Left cardiac atrium (tissue), 4 donors: ENCODE measurements at places on chromosomes 16 and 17. TPM values are rescaled to one million over a fixed set of nuclear protein-coding genes. Genes with fewer than 3 reads are reported as not detected.

DNA sequence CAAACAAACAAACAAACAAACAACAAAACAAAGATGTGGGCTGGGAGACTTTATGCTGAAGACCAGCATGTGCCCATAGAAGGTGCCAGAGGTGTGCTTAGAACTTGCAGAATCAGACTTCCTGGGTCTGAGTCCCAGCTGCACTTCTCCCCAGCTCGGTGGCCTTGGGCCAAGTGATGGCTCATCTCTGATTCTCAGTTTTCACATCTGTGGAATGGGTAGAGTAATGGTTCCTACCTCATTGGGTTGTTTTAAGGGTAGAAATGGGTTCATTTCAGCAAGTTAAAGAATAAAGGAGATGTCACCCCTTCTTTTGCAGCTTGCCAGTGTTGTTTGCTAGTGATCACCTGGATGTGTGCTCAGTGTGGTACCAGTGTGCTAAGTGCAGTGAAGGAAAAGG, 10.7 kb downstream of the NKD1 start:
- no peak for DNase-seq

GRCh38 chr17:48021934-48022333, 15.7 kb downstream of the COPZ2 start:
- DNase-seq, result no peak

DNA sequence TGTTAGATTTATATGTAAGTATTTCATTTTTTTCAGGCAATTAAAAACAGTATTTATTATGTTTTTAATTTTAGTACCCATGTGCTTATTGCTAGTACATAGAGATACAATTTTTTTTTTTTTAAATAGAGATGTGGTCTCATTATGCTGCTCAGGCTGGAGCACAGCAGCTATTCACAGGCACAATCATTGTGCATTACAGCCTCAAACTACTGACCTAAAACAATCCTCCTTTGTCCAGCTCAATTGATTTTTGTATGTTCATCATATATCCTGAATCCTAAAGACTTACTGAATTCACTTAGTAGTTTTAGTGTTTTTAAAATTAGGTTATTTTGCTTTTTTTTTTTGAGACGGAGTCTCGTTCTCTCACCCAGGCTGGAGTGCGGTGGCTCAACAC, 26.3 kb downstream of the SPECC1 start:
- DNase-seq, result no peak

- no peak for DNase-seq
These were observed 28.4 kb downstream of the PLXDC1 start for GRCh38 chr17:39122991-39123390.

- no peak for DNase-seq
These were observed 35.0 kb downstream of the MAPT start for GRCh38 chr17:45929344-45929743.

The WFDC1 gene
- total RNA-seq, result 1.9 TPM

DNA sequence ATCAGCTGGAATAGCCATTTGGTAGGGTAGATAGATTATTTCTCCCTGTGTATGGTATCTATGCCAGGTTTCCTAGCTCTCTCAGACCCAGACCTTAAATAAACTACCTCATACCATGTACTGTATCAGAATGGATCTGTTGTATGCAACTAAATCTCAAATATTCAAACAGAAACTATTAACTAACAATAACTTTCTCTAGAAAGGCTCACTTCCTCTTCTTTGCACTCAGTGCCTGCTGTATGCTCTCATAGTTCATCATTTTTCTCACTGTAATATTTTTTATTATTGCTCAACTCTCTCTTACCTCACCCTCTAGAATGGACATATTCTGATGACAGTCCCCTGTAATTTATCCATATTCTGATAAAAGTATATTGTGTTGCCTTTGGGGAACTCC, 182.4 kb downstream of the TOX3 start:
- no peak for DNase-seq

The KAT8 gene
- 57.3 TPM for total RNA-seq
